ENCODE measurements at places on chromosomes 1 and 21. TPM values are rescaled to one million over a fixed set of nuclear protein-coding genes. Genes with fewer than 3 reads are reported as not detected.

DNA sequence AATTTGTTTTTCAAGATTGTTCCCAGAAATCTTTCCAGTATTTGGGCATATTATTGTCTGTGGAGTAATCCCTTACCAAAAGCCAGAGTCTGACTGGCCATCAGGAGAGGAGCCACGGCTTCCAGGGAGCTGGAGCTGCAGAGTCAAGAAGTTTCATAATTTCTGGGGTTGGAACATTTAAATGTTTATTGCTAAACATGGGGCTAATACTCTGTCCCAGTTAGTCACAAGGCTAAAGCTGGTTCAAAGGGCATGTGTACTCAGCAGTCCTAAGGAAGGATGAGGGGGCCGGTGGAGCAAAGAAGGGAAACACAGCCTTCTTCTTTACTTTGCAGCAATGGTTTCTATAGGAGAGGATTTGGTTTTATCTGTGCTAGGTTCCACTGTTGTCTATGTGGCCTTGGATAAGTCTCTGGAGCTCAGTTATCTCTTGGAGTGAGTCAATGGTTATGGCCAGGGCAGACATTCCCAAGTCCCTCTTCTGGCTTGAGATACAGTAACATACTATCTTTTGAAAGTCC, 9.5 kb downstream of the DENND2D start:
- no peak for DNase-seq

DNA sequence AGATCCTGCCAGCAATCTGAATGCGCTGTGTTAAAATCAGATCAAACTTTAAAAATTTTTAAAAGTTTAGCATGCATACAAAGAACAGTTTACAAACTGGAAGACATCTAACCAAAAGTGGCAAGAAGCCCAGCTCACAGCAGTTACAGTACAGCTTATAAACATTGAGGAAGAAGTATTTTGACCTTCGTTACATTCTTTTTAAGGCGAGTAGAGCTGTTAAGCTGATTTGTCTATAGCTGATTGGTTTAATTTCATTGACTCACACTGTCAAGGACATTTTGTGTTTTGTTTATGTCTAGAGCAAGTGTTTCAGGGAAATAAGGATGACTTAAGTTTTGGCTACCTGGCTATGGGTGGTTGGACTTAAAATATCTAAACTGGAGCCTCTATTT, 3.0 kb upstream of the PGM1 start:
- no peak for DNase-seq

DNA sequence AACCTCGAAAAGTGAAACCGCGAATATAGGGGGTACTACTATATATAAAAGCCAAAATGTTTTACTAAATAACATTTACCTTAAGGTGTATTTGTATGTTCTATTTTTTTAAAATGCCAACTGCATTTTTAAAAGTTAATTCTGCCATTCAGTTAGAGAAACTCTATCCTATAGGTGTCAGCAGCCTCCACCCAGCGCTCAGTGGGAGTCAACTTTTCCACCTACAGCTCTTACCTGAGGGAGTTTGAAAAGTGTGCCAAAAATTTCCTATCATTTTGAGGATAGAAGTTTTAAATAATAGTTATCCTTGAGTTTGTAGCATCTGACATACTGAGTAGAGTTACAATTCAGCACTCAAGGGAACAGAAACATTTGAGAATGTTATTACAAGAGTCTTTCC, 6.1 kb upstream of the HP1BP3 start:
- no peak for DNase-seq

DNA sequence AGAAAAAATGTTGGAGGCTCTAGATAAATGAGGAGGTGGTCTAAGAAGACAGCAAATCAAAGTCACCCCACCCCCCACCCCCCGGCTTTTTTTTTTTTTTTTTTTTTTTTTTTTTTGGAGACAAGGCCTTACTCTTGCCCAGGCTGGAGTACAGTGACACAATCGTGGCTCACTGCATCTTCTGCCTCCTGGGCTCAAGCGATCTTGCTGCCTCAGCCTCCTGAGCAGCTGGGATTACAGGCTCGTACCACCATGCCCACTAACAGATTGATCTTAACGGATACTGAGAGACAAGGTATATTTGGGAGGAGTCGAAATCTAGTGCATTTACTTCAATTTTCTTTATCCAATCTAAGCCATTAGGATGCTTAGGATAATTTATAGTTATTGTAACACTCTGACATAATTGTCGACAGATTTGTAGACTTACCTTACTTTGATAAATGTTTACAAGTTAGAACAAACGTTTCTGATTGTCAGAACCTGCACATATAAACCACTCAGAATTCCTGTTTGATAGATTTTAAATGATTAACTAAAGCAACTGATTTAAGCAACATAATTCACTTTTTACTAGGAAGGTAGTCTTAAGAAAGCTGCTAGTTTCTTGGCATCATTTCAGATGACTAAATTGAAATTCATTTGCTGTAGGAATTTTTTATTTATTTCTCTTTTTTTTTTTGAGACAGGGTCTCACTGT, 33.7 kb upstream of the NBL1 start:
- DNase-seq = no peak

DNA sequence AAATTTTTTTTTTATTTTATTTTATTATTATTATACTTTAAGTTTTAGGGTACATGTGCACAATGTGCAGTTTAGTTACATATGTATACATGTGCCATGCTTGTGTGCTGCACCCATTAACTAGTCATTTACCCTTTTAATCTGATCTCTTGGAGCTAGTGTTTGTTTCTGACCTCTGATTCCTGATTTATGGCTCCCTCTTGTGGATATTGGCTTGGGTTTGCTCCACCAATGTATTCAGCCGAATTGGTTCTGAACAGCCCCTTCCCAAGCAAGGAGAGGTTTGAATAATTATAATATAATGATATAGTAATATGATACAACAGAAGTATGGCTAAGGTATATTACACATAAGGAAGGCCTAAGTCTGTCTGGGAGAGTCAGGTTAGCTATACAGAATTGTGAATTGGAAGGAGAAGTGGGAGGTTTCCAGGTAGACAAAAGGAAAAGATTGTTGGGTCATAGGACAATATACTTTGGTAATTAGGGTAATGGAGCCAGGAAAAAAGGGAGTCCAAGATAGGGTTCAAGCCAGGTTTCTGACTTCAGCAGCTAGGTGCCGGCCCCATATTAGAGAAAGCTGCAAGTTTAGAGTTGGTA, 53.1 kb upstream of the HMCN1 start:
- DNase-seq = peak; percentile 30

Gene GPR25
- total RNA-seq = not detected

Gene GPR37L1
- not detected for total RNA-seq

Measured in Caki2 (cell line).